Stimulated activated CD8-positive, alpha-beta memory T cell treated with anti-CD3 and anti-CD28 coated beads, Interleukin-4, amount 100 ng/mL, for 1 hour (primary cell): ENCODE measurements at places on chromosomes 5 and 9.
A peak's percentile ranks its signal among the peaks of the same experiment; 100 is the strongest.

DNA sequence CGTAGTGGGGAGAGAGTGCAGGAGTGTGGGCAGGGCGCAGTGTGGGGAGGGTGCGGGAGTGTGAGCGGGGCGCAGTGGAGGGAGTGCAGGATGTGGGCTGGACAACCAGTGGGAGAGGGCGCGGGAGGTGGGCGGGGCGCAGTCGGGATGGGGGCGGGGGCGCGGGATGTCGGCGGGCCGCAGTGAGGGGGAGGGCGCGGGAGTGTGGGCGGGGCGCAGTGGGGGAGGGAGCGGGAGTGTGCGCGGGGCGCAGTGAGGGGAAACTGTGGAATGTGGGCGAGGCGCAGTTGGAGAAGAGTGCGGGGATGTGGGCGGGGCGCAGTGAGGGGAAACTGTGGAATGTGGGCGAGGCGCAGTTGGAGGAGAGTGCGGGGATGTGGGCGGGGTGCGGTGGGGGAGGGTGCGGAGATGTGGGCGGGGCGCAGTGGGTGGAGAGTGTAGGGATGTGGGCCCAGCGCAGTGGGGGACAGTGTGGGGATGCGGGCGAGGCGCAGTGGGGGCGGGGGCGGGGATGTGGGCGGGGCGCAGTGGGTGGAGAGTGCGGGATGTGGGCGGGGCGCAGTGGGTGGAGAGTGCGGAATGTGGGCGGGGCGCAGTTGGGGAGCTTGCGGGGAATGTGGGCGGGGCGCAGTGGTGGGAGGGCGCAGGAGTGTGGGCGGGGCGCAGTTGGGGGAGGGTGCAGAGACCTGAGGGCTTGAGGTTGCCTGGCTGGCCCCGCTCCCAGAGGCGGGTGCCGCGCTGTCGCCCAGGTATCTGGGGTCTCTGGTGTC is at the start of gene NXNL2:
NXNL2 (plus strand) TSS at position 723 of the 770 bp plus-strand sequence. CDS start 257 bp downstream, outside the sequence.
- peak; percentile 21 for DNase-seq

- no peak for DNase-seq
Measured at GRCh38 chr5:1059884-1060263, 51.3 kb downstream of the NKD2 start.

DNA sequence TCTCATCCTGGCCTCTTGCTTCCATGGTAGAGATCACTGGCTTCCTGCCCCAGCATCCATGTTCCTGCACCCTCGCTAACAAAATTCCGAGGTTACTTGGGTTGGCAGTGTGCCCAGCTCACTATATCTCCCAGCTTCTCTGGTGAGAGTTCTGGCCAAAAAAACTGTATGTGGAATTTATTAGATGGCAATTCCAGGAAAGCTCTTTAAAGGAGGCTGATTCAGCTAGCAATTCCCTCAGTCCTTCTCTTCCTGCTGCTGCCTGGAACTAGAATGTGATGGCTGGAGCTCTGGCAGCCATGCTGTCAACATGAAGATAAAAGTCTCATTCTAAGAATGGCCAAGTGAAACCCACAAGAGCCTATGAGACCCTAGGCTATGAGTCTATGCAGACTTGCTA is 88.8 kb downstream of the SECISBP2 start:
- no peak for DNase-seq

DNA sequence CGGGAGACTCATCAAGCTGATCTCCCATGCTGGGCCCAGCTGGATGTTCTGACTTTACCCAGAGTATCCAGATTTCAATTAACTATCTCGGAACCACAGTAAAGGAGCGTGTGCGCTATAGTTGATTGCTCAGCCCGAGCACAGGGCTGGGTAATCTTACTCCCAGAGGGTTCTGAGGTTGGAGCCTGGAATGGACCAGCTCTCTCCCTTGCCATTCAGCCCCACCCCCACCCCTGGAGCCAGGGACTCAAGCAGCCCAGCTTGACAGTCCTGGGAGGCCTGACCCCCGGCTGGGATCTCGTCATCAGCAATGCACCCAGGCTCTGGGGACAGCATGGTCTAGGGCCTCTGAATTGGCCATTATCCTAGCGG is 23.7 kb upstream of the PTGES start:
- no peak for DNase-seq

DNA sequence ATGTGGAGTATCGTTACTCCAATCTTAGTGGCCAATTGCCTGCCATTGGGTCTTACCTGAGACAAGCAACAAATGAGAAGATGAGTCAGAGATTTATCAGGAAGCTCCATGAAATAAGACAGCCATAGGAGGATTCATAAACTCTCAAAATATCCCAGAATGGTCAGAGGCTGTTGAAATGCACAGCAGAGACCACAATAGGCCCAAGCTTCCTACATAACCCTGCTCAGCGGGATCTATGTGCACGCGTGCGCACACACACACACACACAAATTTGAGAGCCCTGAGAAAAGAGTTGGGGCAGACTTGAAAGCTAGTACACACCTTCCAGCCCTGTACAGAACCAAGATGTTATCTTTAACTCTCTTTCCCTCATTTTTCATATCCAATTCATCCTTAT is 9.8 kb downstream of the UIMC1 start:
- no peak for DNase-seq

DNA sequence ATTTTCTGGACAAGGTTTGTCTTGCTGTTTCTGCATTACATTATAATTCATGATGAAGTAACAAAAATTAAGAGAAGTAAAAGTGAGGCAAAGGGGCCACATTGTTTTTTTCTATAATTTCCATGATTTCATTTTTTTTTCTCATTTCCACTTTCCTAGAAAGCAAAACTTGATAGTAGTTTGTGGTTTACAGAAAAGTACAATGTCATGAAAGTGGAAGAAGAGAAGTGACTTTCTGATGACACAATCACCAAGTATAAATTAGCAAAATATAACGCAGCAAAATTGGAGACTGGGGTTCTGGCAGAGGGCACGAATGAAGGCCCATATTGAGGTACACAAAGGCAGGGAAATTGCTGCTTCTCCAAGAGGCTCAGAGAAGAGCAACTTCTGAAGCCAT is 5.0 kb upstream of the IFNA14 start:
- no peak for DNase-seq

- no peak for DNase-seq
Measured at GRCh38 chr9:68668127-68668526, 36.9 kb upstream of the PIP5K1B start.

- no peak for DNase-seq
Measured at GRCh38 chr9:13675638-13676000, 396.1 kb upstream of the MPDZ start.

GRCh38 chr5:45113726-45114125 is 305.0 kb downstream of the MRPS30 start:
- DNase-seq, result no peak

GRCh38 chr5:144698484-144698883 is 527.8 kb downstream of the KCTD16 start:
- no peak for DNase-seq

- DNase-seq, result no peak
Measured at GRCh38 chr5:161600156-161600555, 53.6 kb upstream of the GABRB2 start.
